NCI-H1092 (cell line): ENCODE measurements at places on chromosomes 5 and 9.

DNA sequence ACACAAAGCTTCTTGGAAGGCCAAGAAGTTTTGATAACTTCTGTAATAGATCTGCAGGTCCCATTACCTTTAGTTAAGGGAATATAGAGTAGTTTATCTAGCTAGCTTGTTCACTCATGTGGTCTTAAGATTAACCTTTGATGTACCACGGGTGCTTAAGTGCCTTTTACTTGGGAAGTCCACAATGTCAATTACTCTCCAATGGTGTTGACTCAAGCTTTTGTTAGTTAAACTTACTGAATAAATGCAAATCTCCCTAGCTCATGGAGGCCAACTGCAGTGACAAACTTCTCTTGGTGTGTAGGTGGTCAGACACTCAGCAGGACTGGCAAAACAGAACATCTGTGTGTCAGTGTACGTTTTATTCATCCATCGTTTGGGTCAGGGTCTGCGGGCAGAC is 501.5 kb downstream of the ELAVL2 start:
- DNase-seq = no peak

DNA sequence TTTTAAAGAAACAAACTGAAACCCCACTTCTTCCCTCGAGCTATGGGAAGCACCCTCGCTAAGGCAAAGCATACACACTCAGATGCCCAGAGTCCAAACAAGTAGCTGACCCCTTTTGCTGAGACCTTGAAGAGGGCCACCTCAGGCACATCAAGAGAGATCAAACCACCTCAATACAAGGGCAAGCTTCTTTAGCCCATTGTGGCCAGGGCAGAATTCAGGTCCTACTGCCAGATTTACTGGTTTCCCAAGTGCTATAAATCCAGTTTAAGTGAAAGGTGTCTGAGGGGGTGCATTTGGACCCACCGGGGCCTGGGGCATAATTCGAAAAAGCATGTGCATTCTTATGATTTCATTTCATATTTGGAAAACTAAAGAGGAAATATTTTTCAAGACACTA is 40.4 kb downstream of the NEURL1B start:
- DNase-seq = no peak

GRCh38 chr9:68629042-68629441 is 76.0 kb upstream of the PIP5K1B start:
- DNase-seq = no peak

GRCh38 chr5:83026516-83026915 is 50.7 kb downstream of the TMEM167A start:
- no peak for DNase-seq

GRCh38 chr5:171623551-171624097 is 162.0 kb upstream of the SMIM23 start:
- DNase-seq = no peak

DNA sequence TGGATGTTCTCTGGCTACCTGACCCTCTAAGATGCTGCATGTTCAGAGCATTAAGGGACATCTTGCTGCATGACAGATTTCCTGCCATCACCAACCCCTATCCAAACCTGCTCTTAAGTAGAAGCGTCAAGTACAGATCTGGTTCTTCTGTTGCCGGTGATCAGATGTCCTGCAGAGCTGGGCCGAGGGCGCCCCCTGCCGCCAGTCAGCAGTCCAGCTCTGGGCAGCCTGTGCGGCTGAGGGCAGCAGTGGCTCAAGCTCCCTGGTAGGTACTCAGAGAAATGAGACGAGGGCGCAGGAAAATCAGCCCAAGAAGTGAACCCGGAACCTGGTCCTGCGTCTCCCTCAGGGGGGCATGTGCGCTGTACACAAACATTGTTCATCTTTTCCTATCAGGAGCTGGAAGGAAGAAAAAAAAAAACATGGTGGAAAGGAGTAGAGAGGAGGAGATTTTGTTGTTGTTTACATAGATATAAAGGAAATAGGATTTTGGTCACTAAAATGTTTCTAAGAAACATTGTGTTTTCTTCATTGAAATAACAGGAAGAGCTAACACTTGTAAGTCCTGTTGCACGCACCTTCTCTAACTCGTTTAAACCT is 95.8 kb downstream of the CFAP90 start:
- peak; percentile 57 for DNase-seq

DNA sequence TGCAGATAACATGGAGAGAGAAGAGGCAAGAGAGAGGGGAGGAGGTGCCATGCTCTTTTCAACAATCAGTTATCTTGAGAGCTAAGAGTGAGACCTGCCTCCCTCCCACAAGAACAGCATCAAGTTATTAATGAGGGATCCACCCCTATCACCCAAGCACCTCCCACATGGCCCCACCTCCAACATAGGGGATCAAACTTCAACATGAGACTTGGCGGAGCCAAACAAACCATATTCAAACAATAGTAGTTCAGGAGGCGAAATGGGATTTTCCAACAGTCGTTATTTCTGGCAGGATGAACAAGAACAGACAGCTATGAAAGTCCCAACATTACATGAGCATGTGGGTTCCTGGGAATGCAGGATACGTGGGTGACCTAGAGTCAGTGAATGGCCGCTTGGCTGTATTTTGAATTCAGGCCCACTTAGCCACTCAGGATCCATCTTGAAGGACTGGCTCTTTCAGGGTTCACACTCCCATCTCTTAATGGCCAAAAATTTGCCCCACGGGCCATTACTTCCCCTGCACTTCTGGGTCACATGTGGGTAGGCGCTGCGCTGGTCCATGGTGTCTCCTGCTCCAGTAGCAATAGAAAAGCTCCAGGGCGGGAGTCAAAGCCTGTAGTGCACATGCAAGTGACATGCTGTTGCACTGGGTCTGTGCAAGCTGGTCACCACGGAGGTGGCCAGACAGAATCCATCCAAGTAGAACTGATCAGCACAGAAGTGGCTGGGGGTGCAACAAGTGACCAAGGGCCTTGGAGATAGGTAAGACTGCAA is 7.1 kb upstream of the FAF2 start:
- DNase-seq = no peak

GRCh38 chr9:113416149-113416721 is 5.7 kb downstream of the C9orf43 start:
- DNase-seq = no peak

- no peak for DNase-seq
Measured at GRCh38 chr9:81132318-81132717, 557.0 kb downstream of the TLE1 start.

GRCh38 chr9:28808042-28808441 is 1234.8 kb upstream of the C9orf72 start:
- no peak for DNase-seq

DNA sequence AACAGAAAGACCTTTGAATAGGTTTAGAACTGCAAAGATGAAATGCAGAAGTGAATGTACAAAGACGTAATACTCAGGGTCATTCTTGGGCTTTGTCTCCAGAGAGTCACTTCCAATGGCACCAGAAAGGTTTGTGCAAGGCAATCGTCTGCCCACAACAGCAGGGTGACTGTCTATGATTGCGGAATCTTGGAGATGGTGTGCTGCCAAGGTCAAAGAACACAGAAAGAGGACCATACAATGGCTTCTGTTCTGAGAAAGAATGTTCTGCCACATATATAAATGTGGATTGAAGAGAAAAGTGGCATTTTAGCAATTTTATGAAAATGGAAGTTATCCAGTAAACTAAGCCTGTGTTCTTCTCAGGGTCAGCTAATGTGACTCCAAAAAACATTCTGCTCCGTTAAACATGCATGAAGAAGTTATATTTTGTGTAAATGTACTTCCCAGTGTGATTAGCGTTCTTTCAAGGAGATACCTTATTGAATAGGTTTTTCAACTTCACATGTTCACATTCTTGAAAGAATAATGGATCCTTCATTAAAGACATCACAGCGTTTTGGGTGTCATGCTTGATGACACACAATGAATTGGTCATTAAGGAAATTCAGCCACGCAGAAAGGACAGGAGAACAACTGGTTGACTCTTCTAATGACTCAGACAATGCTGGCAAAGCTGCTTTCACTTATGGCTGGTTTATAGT is 73.4 kb upstream of the CDH6 start:
- DNase-seq = no peak

DNA sequence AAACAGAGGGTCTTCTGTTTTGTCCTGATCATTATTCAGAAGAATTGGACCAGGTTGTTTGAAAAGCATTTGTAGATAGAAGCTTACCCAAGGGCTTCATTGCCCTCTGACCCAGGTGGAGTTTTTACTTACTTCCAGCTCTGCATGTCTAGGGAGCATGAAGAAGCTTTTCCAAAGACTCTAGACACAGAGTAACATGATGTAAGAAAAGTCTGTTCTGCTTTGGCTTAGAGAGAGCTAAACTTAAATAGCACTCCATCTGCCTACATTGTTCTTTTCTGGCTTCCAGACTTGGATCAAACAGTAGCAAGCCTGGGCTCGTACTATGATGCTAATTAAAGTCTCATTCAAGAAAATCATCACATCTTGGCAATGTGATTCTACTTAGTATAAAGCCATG is 112.1 kb downstream of the SNCAIP start:
- DNase-seq = no peak

- DNase-seq = no peak
Measured at GRCh38 chr5:142674531-142675469, 11.1 kb downstream of the FGF1 start.

DNA sequence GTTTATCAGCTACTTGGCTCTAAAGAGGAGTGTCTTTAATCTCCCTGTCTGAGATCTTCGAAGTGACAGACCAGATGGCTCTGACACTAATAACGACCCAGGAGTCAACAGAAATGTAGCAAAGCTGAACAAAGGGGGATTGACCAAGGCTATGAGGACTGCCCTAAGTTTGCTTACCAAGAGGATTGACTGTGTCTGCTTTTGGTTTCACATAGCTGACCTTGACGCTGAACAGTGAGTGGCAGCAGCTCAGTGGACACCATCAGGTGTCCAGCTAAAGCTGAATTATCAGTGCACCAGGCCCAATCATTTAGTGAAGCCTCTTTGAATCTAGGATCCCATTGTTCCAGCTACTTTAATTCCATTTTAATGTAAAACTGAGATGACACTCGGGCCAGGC is 262.6 kb downstream of the COX7C start:
- DNase-seq = no peak

- DNase-seq = peak; percentile 22
Measured at GRCh38 chr9:135705376-135705775, 3.4 kb downstream of the KCNT1 start.

- DNase-seq = no peak
Measured at GRCh38 chr5:165569551-165569950, 2064.1 kb downstream of the MAT2B start.

DNA sequence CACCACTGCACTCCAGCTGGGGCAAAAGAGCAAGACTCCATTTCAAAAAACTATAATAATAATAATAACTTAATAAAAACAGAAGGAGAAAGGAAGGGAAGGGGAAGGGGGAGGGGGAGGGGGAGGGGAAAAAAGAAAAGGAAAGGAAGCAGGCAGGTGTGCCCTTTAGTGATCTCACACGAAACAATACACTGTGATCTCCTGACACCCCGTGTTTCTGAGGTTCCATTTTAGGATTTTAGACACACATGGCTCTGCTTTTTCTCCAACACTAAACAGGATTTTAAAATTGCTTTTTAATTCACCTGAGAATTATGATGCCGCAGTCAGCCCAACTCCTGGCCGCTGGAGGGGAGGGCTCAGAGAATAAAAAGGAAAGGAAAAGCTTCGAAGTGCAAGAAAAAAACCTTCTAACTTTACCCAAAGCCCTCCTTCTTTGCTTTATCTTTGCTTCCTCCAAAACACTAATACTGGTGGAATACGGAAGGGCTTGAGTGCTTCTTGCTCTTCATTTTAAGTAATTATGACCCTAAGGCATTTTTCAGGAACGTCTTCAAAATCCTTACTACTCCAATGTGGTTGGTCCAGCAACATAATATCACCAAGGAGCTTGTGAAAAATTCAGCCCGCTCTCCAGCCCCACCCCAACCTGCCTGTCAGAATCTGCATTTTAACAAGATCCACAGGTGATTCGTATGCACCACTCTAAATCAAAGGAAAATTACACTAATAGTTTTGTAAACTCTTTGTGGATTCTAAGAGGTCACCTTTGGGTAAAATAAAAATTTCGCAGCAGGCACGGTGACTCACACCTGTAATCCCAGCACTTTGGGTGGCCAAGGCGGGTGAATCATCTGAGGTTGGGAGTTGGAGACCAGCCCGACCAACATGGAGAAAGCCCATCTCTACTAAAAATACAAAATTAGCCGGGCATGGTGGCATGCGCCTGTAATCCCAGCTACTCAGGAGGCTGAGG is 66.0 kb downstream of the MYO10 start:
- DNase-seq = no peak

DNA sequence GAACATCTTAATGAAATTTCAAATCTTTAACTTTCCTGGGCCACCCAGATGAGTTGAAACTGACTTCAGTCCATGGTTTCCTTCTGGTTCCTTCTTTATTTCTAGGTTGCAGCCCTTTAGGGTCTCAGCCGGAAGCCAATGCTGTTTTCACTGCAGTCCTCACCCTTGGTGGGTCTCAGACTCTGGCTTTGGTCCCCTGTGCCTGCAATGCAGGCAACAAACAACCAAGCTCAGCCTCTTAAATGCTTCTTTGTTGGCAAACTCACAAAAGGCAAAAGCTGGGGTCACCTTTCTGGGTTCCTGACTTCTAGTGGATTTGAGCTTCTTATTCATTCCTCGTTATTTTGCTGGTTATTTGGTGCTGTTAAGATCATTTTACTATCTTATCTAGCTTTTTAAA is 19.3 kb upstream of the APC start:
- no peak for DNase-seq

- DNase-seq = no peak
Measured at GRCh38 chr9:133037775-133038515, 7.1 kb downstream of the GTF3C5 start.

DNA sequence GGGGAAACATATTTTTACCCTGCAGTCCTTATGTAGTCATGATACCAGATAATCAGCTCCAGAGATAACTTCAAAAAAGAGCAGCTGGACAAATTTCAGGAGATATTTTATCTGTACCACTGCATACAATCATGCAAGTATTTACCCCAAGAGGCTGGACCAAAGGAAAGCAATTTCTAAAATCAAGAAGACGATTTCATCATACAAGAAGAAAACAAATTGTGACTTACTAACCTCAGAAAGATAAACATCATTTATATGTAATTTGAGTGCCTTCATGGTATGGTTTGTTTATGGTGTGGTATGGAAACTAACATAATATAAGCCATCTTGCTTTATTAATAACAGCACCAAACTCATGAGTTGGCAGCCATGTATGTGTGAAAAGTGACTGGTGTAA is 603.6 kb downstream of the PSAT1 start:
- no peak for DNase-seq

DNA sequence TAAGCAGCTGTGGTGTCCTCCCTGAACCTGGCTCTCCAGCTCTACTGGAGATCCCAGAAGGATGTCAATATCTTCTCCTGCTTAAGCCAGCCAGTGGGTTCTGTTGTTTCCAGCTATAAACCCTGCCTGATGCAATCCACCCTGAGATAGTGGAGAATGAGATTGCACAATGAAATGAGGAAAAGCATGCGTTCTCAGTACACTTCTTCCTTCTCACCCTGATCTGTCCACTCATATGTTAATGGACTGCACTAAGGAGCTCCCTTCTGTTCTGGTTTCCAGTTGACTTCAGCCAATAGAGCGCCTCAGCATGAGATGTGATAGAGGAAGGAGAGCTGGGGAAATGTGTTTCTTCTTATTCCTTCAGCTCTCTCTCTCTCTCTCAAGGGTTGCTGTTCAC is 40.0 kb upstream of the CDH6 start:
- DNase-seq = no peak
